Activated CD4-positive, alpha-beta T cell treated with anti-CD3 and anti-CD28 coated beads for 4 hours (primary cell): ENCODE measurements at places on chromosomes 16 and 17.

GRCh38 chr17:20999044-20999573, 43.7 kb downstream of the USP22 start:
- DNase-seq, result no peak

GRCh38 chr17:78667741-78668640, 90.8 kb upstream of the DNAH17 start:
- no peak for DNase-seq

DNA sequence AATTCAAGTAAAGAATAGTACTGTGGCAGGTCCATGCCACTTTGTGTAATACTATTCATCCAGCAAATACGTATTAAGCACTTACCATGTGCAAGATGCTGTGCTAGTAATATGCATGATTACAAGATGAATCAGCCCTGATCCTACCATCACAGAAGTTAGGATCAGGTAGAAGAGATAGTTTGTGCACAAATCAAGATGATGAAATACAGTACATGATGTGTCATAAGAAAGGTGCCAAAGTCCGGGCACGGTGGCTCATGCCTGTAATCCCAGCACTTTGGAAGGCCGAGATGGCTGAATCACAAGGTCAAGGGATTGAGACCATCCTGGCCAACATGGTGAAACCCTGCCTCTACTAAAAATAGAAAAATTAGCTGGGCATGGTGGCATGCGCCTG, 10.9 kb downstream of the COG4 start:
- DNase-seq, result no peak

- DNase-seq, result no peak
These were observed 52.9 kb upstream of the LGALS9 start for GRCh38 chr17:27577884-27578717.

- no peak for DNase-seq
These were observed 4.5 kb upstream of the SAMD14 start for GRCh38 chr17:50134206-50135110.

DNA sequence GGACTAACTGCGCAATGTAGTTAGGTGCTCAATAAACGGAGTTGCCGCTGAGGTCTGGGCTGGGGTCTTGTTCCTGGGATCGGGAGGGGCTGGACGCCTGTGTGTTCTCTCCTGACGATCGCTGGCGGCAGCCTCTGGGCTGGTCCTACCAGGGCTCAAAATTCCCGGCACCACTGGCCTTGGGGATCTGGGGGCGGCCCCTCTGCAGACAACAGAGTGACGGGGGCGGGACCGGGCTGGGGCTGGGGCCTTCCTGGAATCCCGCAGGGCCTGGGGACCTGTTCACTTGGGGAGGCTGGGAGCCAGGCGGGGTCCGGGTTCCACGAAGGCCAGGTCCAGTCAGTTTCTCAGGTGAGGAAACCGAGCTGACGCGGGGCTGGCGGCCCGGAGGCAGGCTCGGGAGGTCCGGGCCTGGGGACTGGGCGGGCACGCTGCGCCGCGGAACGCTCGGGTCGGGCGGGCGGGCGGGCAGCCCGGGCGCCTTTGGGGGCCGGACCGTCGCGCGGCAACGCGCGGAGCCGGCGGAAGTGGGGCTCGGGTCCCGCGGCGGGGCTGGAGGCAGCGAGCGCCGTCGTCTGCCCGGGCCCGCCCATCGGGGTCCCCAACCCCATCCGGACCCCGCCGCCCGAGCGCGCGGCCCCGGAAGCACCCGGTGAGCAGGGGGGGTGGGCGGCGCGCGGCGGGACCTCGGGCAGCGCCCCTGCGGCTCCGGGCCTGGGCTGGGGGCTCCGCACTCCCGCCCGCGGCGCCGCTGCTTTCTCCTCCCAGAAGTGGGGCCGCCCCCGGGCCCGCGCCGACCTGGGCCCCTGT, at the start of gene PIGQ:
Gene PIGQ (plus strand): TSS at position 524 of the 810 bp plus-strand sequence. CDS start 4,107 bp downstream, outside the sequence.
- peak; percentile 49 for DNase-seq

- no peak for DNase-seq
These were observed 22.7 kb downstream of the TRPV3 start for GRCh38 chr17:3534881-3535252.

- DNase-seq, result no peak
These were observed 1.8 kb upstream of the QPRT start for GRCh38 chr16:29676989-29677785.

DNA sequence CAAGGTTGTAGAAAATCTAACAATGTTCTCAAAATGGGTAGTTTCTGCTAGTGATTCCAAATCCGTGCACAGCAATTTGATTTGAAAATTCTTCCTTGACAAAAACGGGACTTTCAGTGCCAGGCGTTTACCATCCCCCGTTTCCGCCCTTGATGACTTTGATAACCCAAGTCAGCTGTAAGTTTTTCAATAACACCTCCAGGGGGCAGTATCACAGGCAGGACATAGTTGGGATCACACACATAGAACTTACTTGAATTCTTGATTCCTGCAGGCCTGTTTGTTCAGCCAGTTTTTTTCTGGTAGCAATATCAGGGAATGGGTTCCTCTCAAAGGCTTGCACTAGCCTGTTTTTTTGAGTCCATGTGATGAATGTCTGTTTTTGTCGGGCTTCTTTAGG, 5.6 kb downstream of the DUXB start:
- no peak for DNase-seq

GRCh38 chr17:67289181-67289876, 44.3 kb upstream of the HELZ start:
- DNase-seq, result no peak

GRCh38 chr16:85415196-85416090, 197.7 kb upstream of the GSE1 start:
- no peak for DNase-seq

- DNase-seq, result no peak
These were observed 148.9 kb downstream of the CMIP start for GRCh38 chr16:81593481-81593880.

GRCh38 chr16:74673876-74674275, 7.2 kb upstream of the RFWD3 start:
- DNase-seq, result no peak

GRCh38 chr17:79044462-79044861, 20.5 kb downstream of the C1QTNF1 start:
- DNase-seq, result no peak

DNA sequence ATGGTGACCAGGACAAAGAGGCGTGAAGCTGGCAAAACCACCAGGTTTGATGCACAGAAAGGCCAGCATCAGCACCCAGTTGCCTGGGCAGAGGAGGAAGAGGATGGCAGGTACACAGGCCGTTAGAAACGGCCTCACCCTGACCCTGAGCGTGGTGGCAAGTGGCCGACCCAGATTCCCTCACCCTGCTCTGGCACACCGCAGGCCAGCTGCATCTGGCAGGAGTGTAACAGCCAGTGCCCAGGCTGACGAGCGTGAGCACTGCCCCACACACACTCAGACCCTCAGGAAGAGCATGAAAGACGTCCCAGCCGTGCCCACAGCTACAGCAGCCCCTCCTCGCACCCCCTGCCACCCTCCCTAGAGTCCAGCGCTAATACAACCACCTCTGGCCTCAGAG, 82.0 kb downstream of the ANKRD11 start:
- DNase-seq, result no peak

- DNase-seq, result peak; percentile 63
These were observed 25.6 kb downstream of the ATP6V0A1 start for GRCh38 chr17:42484304-42484703.

DNA sequence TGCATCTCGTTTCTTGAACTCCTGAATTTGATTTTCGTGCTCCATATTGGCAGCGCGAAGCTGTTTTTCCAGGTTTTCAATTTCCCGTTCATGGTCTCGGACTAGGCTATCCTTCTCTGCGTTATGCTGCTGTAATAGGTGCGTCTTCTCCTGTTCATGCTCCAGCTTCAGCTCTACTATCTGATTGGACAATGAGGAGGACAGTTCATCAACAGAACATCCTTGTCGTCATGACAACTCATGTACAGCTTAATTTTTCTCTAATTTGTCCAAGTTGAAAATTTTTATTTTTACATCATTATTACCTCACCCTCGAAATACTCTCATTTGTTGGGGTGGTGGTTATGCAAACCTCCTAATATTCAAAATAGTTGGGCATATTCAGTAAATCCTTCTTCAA, 289.8 kb downstream of the CEP112 start:
- DNase-seq, result no peak

DNA sequence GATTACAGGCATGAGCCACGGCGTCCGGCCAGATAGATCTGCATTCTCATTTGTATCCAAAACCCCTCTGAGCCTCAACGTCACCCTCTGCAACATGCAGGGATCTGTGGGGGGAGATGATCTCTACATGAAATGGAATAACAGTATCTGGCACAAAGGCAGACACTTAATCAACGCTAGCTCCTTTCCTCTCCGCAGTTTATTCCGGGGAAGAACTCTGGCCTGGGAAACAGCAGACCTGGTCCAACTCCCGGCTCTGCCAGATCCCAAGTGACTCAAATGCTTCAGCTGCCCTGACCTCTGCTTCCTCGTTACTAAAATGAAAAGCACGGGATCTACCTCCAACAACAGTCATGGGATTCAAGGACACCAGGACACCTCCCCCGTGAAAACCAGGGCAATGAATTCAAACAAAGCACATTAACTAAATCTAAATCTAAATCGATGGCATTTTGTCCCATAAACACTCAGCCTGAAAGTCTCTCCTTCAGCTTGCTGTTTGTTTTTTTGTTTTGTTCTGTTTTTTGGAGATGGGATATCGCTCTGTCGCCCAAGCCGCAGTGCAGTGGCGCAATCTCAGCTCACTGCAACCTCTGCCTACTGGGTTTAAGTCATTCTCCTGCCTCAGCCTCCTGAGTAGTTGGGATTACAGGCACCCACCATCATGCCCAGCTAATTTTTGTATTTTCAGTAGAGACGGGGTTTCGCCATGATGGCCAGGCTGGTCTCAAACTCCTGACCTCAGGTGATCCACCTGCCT, 78.2 kb downstream of the NXN start:
- no peak for DNase-seq

DNA sequence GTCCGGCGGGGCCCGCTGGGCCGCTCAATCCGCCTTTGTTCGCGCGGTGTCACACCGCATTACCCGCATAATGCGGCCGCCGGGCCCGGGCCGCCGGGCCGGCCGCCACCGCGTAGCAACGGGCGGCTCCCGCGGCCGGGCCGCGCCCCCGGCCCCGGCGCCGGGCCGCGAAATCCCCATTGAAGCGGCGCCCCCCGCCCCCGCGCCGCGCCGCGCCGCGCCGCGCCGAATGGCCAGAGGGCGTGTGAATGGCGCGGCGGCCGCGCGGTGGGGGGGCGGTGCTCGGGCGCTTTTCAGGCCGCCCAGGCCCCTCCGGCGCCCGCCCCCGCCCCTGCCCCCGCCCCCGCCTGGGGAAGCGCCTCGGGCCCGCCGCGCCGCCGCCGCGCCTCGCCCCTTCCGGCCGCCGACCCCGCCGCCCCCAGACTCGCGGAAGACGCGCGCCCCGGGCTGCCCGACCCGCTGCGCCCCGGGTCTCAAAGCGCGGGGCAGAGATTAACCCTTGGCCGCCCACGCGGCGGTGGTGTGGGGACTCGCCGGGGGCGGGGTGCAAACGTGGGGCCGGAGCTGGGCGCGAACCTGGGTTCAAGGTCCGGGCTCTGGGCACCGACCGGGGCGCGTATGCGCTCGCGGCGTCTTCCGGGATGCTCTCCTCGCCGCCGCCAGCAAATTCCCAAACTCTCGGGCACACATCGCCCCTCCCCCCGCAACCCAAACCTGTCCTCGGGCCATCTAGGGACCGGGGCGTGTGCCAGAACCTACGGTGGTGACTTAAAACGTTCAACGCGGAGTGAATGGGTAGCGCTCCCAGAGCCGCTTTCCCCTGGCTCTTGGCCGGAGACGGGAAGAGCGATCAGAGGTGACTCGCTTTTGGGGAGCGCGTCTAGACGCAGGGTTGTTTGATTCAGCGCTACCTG, 46.7 kb downstream of the WNT3 start:
- no peak for DNase-seq
